ENCODE measurements at places on chromosomes 5 and 9.

- no peak for DNase-seq
These were observed 329.6 kb downstream of the SLCO4C1 start for GRCh38 chr5:101966476-101966875.

DNA sequence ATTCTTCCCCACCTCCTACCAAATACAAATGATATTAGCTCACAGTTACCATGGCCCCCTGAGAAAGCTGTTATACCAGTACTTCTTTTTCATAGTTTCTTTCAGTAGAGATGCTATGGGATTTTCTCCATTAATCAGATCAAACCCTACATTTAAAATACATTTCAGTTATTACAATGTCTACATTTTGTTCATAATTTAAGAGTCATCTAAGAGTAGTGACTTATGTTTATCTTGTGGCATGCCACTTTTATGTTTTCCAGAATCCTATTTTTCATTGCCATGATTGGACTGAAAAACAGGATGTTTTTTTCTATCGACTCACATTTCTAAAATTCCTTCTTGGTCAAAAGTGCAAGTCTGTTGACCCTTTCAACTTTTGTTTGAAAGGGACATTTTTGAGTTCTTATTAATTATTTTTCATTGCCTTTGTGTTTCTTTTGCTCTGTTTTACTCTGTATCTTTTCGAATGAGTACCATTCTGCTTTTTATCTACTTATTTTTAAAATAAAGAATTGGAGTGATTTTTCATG lies 77.4 kb upstream of the ANXA1 start:
- peak; percentile 21 for DNase-seq

GRCh38 chr9:138098908-138099791 lies 221.6 kb downstream of the CACNA1B start:
- DNase-seq = no peak

GRCh38 chr9:126861707-126862103 lies 1.3 kb downstream of the ZBTB34 start:
- no peak for DNase-seq

DNA sequence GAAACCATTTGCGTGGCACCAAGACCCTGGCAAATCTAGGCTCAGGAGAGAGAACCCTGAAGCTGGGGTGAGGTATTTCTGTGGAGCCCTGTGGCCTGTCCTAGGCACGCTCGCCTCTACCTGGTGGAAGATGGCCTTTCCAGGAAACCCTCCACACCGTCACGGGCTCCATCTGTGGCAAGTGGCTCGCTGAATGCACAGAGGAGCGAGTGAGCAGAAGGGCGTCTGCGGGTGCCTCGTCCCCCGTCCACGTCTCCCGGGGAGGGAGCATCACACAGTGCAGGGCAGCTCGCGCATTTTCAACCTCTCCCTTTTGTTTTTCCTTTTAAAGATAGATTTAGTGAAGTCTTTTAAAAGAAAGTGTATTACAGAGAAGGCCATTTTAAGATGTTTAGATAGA lies 25.3 kb upstream of the RASGEF1C start:
- no peak for DNase-seq

DNA sequence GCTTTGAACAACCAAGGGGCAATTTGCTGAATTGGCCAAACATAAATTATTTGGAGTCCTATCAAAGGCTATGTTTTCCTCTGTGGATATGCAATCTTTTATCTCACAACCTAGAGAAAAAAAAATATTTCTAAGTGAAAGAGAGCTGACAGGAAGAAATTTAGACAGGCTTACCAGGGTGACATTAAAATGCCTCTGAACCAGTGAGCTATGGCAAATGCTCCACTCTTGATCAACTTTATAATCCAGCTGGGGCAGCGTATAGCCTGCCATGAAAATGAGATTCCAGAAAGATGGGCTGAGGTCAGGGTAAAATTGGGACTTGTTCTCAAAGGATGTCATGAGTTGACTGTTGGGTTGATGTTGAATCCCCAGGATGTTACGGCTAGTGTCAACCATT lies 399.3 kb upstream of the TRPC7 start:
- no peak for DNase-seq

DNA sequence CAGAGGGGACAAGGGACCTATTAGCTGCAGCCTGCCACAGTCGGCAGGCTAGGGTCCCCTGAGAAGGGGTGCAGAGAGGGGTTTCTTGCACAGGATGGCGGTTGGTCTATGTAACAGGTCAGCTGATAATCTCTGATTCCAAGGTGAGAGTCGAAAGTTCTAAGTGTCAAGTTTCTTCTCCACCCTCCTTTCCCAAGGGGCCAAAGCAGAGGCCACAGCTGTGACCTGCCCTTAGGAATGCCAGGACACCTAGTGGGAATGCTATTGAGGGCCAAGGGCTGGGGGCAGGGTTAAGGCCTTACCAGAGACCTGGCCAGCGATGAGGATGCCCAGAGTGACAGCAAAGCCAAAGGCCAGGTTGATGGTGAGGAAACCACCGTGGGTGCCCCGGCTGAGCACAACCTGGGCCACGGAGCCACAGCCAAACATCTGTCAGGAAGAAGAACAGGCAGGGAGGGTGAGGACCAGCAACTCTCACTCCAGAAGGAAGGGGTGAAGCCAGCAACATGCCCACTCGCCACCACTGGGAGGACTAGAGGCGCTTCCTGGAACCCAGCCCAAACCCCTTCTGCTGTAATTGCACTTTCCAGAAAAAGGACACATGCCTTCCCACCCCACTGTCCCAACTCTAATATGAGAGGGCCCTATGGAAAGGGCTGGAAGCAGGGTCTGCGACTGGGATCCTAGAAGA lies 3.8 kb downstream of the AQP3 start:
- DNase-seq = no peak

DNA sequence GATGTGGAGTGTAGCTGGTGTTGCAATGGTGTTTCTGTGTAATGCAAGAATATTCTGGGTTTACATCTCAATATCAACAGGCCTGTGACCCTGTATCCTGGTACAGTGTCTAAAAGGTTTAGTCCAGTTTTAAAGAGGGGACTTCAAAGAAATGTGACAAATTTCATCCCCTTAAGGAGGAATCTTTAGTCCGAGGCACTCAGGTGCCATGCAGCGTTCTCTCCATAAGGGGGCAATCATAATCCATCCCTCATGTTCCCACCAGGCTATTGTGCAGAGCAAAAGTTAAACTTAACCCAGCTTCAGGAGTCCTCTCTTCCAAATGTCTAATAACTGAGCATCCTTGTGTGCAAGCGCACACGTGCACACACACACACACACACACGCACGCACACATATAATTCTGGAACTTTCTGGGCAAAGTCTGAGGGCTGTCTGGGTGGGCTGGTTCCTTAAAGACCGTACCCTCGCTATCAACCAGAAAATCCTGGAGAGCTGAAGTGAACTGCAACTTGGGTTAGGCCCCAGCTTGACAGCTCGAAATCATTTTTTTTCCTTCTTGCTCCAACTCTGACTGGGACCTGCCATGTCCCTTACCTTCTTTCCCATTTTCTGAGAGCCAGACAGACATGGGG lies 46.0 kb downstream of the CRB2 start:
- peak; percentile 20 for DNase-seq

DNA sequence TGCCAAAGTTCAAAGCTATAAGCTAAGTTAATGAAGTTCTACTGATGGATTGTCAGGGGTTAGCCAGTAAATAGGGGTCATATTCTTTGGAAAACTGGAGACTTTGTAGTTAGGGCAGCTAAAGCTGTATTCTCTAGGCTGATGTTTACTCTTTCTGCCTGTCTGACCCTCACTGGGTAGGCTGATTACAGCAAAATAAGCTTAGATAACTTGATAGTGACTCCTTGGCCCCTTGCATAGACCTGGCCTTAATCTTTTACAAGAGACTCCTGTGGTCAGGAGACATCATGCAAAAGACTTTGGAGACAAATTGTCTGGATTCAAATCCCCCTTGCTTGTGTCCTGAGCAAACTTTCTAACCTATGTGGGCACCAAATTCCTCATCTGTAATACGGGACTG lies 314.4 kb upstream of the MSX2 start:
- DNase-seq = no peak

DNA sequence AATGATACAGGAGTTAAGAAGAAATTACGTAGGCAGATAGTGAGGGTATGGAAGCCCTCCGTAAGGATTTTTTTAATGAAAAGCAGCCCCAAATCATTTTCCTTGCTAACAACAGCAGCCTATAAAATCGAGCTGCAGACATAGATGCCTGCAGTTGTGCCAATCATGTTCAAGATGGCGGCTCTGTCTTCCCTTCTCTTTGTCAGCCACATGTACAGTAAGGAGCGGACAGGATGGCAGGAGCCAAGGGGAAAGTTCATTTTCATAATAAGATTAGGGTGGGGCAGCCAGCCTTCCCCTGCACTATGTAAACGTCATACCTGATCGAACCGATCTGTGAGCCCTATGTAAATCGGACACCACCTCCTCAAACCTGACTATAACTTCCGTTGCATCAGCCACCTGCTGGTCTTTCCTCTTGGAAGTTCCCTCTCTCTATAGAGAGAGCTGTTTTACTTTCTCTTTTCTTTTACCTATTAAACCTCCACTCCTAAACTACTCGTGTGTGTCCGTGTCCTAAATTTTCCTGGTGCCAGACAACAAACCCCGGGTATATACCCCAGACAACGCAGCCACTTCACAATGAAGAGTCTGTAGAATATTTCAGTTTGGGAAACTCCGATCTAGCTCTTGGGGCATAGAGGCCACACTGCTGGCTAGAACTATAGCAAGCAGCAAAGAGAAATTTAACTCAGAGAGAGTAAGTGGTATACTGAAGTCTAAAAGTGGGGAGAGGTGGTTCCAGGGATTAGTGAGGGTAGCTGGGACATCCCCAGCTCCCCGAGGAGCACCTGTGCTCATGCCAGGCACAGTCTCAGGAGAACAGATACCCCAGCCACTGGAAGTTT lies 20.8 kb upstream of the SLC24A2 start:
- DNase-seq = no peak

- no peak for DNase-seq
These were observed 41.3 kb upstream of the HAND1 start for GRCh38 chr5:154519359-154519758.

DNA sequence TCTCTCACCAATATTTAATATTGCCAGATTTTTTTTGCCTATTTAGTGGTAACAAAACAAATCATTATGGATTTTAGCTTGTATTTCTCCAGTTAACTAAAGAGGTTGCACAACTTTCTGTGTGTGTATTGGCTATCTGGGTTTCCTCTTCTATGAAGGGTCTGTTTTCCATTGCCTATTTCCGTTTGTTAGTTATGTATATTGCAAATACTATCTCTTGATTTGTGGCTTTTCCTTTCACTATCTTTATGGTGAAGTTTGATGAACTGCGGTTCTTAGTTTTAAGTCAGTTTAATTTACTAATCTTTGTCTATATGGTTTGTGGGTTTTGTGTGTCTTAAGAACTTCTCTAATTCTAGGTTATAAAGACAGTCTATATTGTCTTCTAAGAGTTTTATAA lies 136.3 kb downstream of the CEP120 start:
- no peak for DNase-seq

DNA sequence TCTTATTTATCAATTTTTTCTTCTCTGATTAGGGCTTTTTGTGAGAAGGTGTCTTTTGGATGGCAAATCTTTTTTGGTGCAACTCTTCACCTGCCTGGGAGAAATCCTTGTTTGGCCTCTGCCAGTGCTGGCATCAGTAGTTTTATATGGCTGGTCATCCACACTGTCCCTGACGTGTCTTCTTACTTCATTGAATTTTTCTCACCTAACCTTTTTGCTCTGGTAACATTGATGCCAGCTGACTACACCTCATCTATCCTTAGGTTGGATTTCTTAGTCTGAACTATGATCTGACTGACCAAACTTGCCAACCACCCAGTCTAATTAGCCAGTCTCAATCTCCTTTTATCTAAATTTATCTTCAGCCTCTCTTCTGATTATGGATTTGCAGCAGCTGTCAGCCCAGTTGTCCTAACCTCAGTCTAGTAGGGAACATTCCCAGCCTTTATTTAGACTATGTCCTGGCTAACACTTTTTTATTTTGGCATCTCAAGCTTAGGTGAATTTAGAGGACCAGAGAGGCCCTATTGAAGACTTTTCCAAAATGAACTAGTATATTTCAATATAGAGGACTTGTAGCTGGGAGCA lies 10.6 kb upstream of the TMEM38B start:
- no peak for DNase-seq

DNA sequence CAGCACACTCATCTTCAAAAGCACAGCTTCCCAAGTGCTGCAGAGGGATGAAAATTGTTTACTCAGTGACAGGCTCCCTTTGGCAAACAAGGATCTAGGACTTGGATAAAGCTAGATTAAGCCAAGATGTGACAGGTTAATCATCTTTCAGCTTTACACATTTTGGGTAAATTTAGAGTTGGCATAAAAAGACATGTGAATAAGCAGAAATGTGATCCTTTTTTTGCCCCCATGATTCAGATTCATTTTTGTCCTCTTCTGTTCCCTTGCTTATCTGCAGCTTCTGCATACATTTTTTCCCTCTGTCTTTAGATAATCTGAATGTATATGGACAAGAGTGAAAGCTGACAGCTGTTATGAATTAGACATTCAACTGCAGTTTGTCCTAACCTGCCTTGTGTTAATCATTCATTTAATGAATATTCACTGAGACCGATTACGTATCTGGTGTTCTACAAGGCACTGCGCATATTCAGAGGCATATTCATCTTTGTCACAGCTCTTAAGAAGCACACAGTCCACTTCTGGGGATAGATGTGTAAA lies 19.6 kb downstream of the ADAMTSL1 start:
- DNase-seq = no peak

- no peak for DNase-seq
These were observed 205.6 kb downstream of the GADD45G start for GRCh38 chr9:89810431-89810830.

- DNase-seq = no peak
These were observed 453.4 kb upstream of the GRAMD2B start for GRCh38 chr5:125969814-125970171.

- DNase-seq = no peak
These were observed 1556.8 kb downstream of the EFNA5 start for GRCh38 chr5:106113922-106114321.

- DNase-seq = no peak
These were observed 59.3 kb downstream of the OSTF1 start for GRCh38 chr9:75147638-75148037.

- no peak for DNase-seq
These were observed 15.0 kb downstream of the NINJ1 start for GRCh38 chr9:93118863-93119702.

DNA sequence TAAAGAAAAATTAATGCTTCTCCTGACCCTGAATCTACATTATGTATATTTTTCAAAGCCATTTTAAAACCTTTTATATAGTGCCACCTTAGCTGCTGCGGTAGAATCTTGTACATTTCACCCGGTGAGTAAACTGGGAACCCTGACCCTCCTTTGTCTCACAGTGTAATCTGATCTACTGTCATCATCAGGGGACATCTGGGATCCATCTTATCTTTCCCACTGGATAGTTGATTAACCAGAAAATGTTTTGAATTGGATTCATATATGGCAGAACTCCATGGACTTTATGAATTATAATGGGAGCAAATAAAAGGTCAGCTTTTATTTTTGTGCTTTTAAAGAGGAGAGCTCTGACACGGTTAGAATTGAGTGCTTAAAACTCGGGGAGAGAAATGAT lies 95.0 kb downstream of the ADAMTSL1 start:
- DNase-seq = peak; percentile 41
